ENCODE measurements at places on chromosomes 5 and 9.

GRCh38 chr9:134136118-134136995 lies 475 bp downstream of the WDR5 start:
- DNase-seq, result peak; percentile 69

DNA sequence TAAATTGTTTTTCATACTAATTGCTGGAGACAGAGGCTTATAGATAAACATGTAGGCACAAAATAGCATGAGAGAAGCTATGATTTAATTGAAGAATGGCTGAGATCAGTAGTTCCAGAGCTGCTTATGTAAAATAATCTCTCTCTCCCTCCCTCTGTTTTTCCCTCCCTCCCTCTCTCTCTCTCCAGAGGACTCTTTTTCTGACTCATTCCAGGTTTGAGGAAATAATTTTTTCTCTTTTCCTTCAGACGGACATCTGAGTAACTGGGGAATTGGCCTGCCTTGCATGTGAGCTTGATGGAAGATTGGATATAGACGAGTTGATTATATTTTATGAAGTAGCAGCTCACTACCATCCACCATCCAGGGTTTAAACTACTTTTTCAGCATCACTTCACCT lies 35.5 kb downstream of the KCTD16 start:
- no peak for DNase-seq

GRCh38 chr9:116837018-116837989 lies 150.2 kb downstream of the TRIM32 start:
- no peak for DNase-seq

- DNase-seq, result no peak
Observed at GRCh38 chr9:115777610-115778009, 376.0 kb upstream of the PAPPA start.

GRCh38 chr5:136516637-136517036 lies 151.3 kb upstream of the TRPC7 start:
- DNase-seq, result no peak

GRCh38 chr5:173924899-173925298 lies 36.8 kb downstream of the CPEB4 start:
- DNase-seq, result no peak

DNA sequence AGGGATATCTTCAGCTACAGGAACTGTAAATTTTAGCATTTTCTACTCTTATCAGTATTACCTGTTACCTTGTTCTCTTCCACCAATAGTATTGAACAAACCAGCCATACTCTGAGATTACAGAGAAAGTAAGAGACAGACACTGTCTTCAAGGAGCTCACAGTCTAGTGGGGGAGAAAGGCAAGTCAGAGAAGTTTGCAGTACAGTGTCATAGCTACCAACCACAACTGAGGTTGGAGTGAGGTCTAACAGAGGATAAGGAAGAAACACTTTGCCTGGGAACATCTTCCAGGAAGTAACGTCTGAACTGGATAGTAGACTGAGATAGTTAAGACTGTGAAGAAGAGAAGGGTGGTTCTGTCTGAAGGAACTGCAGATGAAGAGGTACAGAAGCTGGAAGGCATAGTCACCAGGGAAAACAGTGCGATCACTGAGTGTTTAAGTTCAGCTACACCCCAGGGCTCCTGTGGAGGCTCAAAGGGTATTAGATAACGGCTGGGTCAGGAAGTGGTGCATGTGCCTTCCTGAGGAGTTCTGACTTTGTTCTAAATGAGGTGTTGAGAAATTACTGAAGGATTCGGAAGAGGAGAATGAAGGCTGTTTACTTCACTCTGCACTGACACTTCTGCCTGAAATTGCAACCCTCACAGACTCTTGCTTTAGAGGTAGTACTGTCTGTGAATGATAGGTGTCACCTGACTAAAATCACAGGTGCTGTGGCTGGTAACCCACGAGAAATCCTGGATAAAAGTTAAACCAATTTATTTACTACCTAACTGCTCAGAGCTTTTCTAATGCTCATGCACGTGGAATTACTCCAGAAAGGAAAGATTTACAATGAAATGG lies 841.6 kb downstream of the MAT2B start:
- DNase-seq, result no peak

DNA sequence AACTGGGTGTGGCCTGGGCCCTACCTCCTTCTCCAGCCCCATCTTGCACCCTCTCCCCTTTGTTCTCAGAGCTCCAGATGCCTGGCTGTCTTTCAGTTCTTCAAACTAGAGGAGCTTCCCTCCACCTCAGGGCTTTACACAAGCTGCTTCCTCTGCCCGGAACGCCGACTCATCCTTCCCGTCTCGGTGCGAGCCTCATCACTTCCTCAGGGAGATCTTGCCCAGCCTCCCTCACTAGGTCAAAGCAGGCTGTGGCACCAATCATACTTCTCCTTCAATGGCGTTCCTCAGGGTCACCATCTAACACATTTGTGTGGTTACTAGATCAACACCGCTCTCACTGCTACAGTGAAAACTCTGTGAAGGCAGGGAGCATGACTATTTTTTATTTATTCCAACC lies 56.2 kb upstream of the ZSWIM6 start:
- no peak for DNase-seq

DNA sequence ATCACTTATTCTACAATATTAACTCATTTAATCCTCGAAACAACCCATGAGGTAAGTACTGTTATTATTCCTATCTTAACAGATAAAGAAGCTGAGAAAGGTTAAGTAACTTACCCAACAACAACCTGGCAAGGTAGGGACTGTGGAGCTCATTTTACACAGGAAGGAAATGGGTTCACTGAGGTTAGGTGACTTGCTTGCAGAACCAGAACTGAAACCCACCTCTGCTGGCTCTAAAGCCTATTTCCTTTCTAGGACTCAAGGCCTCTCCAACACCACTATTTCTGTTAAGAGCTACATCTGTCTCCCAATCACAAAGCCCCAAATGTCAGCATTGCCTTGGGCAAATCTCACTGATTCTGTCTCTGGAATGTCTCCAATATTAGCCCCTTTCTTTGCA lies 38.9 kb upstream of the IFNK start:
- no peak for DNase-seq

DNA sequence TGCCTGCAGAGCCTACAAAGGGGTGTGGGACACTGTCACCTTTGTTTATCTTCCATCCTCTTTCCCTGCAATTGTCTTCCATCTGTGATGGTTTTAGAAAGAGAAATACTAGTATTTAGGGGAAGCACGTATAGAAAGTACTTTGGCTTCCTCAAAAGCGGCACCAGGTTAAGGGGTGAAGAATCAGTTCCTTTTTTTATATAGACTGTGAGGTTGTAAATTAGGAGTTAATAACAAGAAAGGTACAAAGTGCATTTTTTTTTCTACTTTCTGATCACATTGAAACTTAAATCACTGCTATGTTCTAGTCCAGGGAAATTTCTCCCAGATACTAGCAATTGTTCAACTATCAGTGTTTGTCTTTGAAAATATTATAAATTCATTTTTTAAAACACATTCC lies 219.3 kb downstream of the CEMIP2 start:
- no peak for DNase-seq

DNA sequence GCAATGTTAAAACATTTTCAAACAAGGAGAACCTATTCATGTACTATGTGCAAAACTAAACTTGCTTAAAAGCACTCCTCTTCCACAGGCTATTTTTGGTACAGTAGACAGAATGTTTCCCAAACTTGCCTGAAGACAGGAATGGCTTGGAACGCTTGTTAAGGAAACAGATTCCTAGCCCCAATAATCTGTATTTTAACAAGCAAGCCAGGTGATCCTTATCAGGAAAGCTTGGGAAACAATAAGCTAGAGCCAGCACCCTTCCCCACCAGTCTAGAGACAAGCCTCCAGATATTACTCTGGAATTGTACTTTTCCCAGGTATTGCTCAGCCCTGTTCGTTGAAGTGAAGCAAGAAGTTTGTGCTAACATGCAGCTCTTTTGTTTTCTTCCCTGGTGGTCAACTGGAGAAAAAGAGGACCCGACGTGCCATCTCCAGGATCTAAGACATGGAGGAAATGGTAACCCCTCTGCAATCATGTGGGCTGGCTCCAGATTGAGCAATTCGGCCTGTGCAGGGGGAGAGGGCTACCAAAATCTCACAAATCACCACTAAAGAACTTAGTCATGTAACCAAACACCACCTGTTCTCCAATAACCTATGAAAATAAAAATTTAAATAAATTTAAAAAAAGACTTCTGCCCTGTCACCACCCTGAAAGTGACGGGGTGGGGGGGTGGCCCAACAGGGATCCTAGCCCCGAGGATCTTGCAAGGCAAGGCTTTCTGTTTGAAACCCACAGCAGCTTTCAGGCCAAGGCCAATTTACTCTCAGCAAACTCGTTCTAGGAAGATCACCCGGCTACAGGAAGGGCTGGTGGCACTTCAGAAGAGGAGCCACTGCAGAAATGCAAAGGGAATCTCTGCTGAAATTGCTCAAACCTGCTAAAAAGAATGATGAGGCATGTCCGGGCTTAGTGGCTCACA lies 48.6 kb downstream of the SHB start:
- DNase-seq, result no peak

GRCh38 chr9:75539523-75539922 lies 350.9 kb upstream of the PCSK5 start:
- no peak for DNase-seq

DNA sequence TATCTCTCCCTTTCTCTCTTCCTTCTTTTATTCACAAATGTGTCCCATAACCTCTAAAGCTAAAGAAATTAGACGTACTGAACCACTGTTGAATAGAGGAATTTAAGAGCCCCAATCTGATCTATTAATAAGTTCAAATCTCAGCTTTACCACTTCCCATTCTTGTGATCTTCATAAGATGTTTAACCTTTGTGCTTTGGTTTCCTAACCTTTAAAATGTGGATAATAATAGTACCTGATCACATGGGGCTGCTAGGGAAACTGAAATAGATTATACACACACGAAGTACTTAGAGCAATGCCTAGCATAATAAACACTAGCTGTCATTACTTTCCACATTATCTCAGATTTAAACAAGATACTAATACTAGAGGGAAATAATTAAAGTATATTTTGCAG lies 324.3 kb upstream of the SEMA6A start:
- no peak for DNase-seq

GRCh38 chr5:138083702-138084101 lies at the start of gene WNT8A:
Gene WNT8A (plus strand): TSS chr5:138084033. CDS start chr5:138084128, 95 bp downstream.
- no peak for DNase-seq

- DNase-seq, result no peak
Observed at GRCh38 chr9:12680341-12680740, 12.8 kb upstream of the TYRP1 start.

- DNase-seq, result no peak
Observed at GRCh38 chr9:86175743-86176456, 76.5 kb upstream of the GOLM1 start.

DNA sequence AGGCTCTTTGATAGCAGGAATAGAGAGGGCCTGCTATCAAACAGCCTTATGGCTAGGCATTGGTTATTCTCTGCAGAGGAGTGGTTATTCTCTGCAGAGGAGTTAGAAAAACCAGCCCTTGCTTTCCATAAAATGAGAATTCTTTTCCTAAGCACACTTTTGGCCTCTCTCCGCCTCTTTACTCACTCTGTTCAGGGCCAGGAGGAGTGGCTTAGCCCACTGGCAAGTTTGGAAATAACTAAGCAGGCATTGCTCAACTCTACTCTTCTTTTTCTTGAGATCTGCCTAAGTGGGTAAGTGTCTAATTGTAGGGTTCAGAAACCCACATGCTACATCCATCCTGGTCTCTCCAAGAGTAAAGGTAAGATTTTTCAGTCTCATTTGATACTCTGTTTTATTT lies 341.7 kb downstream of the KIAA0825 start:
- DNase-seq, result no peak

DNA sequence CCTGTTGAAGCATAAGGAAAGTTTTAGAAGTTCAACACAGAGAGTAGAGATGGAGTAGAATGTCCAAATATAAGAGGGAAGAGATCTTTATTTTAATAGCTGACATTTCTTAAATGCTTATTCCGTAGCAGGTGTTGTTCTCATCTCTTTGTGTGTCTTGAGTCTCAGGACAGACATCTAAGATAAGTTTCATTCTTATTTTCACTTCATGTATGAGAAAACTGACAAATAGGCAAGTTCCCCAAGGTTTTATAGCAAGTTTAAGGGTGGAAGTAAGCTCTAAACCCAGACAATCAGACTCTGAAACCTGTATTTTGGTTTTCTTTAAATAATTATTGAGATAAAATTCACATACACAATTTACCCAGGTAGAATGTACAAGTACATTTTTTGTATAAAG lies 228.4 kb upstream of the PPP1R2B start:
- DNase-seq, result no peak

- no peak for DNase-seq
Observed at GRCh38 chr5:128341056-128341455, 197.0 kb downstream of the FBN2 start.

DNA sequence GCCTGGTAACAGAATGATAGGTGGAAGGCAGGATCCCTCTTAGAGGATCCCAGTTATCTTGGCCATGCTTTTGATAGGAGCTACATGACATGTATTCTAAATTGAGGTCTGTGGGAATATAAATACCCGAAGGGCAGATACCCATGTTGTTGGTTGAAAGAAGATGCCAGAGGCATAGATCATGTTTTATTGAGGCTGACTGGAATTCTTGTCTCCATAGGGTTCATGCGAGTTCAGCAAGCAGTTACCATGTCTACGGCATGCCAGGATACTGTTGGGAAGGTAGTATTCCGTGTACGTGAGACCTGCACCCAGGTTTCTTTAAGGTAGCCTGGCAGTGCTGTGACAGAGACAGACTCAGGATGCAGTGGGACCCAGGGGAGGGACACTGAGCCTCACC lies 230.7 kb downstream of the NR3C1 start:
- no peak for DNase-seq

DNA sequence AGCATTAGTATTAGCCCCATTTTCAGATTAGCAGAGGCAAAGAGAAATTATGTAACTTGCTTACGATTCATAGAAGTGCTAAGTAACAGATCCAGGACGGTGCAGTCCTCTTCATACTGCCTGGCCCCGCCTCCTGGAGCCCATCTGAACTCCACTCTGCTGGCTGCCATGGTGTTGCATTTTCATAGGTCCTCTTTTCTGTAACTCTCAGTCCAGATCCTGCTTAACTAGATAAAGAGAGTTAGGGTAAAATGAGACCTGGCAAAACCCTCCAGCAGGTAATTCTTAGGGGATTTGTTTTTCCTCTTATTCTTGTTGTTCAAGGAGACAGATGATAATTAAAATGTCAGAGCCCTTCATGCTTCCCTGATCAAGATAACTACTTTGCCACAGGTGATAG lies 135.1 kb upstream of the EFNA5 start:
- DNase-seq, result no peak

Data from activated CD8-positive, alpha-beta memory T cell treated with anti-CD3 and anti-CD28 coated beads for 24 hours (primary cell).